ENCODE measurements at places on chromosomes 1 and 21.
A peak's percentile ranks its signal among the peaks of the same experiment; 100 is the strongest.

GRCh38 chr1:197394831-197395608 lies 127.0 kb downstream of the CRB1 start:
- DNase-seq, result no peak

GRCh38 chr21:41761211-41761933 lies 5.5 kb downstream of the RIPK4 start:
- DNase-seq, result peak; percentile 55

GRCh38 chr1:164953815-164954214 lies 394.8 kb downstream of the PBX1 start:
- no peak for DNase-seq

DNA sequence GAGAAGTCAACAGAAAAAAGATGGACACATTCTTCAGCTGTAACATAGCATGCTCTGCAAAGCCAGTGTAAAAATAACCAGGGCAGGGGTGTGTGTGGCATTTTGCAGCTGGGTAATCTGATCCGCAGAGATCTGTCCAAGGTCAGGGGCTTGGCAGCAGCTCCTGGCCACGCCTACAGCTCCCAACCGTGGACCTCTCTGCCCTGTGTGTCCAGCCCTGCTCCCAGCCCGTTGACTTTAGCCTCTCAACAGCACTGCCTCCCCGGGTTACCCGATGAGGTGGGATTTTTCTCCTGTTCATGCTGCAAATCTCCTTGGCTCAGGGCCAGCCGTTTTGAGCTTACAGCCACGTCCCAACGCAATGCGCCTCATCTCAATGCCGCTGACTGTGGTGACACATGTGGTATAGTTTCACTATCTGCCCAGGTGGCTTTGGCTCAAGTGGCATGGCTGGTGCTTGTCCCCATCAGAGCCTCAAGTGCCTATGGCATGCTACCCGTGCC lies 68.1 kb downstream of the VWA5B1 start:
- DNase-seq, result no peak

- DNase-seq, result no peak
Observed at GRCh38 chr1:81428998-81429397, 371.7 kb upstream of the ADGRL2 start.

DNA sequence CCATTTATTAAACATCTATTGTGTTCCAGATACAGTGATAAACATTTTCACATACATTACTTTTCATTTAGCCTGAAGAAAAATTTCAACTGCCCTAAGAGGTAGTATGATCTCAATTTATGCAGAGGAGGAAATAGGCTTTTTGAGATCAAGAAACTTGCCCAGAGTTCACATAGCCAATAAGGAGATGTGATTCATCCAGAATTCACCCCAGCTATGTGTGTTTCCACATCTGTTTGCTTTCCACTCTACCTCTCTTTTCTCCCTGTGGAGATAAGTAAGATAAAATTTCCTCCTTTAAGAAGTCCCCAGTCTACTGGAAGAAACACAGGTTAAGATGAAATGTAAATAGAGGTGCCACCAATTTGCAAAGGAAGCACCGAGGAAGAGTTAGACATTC lies 199.7 kb upstream of the C8B start:
- DNase-seq, result no peak

DNA sequence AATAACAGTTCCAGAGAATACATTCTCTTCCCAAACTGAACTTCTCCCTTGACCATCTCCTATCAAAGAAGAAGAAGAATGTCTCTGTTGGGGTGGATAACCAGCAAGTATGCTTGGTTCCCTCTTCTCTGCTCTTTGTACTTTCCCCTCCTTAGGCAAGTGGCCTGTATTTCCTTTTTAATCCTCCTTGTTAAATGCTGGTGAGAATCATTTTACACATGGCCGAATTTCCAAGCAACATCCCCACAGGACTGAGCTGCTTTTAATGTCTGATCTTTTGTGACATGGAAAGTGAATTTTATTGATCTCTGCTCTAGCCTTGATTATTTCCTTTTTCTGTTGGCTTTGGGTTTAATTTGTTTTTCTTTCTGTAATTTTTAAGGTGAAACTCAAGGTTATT lies 336.7 kb downstream of the DUSP10 start:
- no peak for DNase-seq

- no peak for DNase-seq
Observed at GRCh38 chr21:43343992-43344886, 82.7 kb downstream of the SIK1 start.

- no peak for DNase-seq
Observed at GRCh38 chr1:92752719-92753118, 32.2 kb downstream of the EVI5 start.

DNA sequence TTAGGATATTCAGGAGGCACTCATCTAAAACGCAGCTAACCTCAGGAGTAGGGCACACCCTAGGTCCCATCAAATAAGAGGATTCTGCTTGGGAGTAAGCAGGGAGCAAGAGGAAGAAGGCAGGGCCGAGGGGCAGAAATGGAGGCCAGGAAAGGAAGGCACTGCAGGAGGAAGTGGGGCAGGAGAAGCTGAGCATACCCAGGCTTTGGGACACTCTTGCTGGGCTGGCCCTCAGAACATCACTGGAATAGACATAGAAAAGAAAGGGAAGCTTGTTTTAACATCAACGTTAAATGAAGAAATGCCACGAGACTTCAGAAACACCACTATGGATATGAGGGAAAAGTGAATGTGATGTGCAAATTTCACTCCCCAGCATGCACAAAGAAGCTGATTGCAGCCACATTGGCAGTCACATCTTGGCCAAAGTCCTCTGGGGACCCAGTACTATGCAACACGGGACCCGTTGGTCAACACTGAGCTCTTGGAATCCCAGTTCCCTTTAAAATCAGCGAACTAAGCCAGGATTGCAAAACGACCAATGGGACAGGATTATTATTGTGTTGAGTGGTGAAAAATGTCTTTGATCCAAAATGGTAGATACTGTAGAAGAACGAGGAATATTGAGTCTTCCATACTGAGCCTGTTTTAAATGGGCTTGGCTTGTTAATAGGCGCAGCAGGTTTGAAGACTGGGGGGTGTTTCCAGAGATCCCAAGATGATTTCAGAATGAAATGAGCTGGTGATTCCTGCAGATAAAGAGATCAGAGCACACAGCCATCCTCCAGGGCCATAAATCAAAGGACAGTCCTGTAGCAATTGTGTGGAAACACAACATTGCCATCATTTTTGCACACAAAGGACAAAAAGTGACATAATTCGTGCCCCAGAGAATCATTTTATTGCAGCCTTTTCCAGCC lies 152.4 kb downstream of the TOMM20 start:
- peak; percentile 83 for DNase-seq

GRCh38 chr1:199786695-199787094 lies 240.8 kb upstream of the NR5A2 start:
- no peak for DNase-seq

GRCh38 chr1:53130878-53131589 lies 11.4 kb downstream of the SLC1A7 start:
- DNase-seq, result no peak

- no peak for DNase-seq
Observed at GRCh38 chr21:31846690-31847089, 26.1 kb upstream of the HUNK start.

- no peak for DNase-seq
Observed at GRCh38 chr1:94940738-94941137, 13.8 kb upstream of the CNN3 start.

- DNase-seq, result no peak
Observed at GRCh38 chr1:27427816-27428315, 35.4 kb downstream of the GPR3 start.

DNA sequence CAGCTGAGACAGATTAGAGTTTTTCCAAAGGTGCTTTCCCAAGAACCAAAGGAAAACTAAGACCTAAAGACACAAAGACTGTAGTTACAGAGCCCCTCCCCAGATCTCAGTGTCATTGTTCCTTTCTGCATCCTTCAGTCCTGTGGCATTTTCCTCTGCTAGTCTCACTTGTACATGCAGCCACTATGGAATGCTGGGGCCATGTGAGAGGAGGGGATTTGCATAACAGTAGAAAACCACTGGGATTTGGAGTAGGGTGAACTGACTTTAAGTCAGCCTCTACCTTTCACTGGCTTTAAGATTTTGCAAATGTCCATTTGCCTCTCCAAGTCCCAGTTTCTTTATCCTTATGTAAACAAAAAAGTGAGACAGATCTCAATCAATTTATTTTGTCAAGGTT lies 119.4 kb upstream of the F3 start:
- no peak for DNase-seq

DNA sequence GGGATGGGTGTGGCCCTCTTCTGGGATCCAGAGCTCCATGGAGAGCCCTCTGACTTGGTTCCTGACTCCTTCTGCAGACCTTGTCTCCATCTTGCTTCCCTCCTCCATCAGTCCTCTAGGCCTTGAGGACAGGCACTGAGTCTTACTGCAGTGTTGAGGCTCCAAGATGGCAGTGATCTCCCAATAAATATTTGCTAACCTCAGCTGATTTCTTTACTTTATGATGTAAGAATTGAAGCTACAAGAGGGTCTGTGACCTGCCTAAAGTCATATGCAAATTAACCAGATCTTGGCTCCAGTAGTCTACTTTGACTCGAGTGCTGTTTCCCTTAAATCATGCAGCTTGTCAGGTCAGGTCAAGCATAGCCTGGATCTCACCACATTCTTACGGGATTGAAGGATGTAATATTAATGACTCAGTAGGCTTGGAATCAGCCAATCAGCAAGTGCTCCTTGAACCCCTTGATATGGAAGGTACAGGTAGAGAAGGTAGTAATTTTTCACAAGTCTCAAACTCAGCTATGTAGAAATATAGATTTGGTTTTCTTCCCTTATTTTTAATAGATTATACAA lies 93.0 kb downstream of the CLIC6 start:
- DNase-seq, result no peak

- peak; percentile 12 for DNase-seq
Observed at GRCh38 chr1:169466259-169467230, 19.2 kb downstream of the SLC19A2 start.

DNA sequence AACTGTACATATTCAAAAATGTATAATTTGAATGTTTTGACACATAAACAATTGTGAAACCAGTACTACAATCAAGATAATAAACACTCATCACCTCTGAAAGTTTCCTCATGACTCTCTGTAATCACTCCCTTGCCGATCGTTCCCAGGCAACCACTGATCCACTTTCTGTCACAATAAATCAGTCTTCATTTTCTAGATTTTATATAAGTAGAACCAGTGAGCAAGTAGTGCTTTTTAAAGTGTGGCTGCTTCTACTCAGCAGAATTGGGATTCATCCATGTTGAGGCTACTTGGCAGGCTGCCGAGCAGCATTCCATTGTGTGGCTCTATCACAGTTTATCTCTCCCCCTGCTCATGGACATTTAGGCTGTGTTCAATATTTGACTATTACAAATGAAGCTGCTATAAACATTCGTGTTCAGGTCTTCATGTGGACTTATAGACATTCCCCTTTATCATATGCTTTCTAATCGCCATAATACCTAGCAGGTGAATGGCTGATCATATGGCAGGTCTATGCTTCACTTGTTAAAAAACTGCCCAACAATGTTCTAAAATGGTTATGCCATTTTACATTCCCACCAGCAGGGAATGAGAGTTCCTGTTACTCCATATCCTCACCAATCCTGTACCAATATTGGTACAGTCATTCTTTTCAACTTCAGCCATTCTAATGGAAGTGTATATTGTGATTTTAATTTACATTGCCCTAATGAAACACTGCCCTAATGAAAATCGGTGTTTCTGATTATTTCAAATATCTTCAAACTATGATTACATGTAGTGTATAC lies 20.5 kb downstream of the TEX38 start:
- DNase-seq, result no peak

DNA sequence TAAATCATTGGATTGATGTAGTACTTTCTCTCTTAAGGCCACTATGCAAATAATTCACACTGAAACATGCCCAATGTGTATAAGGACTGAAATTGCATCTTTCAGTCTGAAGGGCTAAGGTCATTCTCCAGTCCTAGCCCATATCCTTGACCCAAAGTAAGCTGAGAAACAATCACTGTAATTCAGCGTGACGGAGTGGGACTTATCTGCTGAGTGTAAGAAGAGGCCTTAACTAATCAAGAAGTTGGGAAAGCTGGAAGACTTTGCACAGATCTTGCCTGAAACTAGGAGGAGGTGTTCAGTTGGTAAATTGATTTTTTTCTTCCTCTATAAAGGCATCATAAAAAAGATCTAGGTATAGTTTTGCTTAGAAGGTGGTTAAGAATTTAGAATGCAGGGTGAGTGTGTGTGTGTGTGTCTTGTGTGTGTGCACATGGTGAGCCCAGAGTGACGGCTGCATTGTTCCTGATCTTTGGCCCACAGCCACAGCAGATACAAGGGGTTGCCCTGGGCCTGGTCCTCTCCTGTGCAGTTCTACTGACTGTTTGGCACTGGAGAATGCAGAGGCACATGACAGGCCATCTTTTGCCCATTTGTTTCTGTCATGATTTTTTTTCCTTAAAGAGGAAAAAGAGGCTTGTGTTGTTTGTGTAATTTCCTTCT lies 13.3 kb upstream of the PPP2R5A start:
- no peak for DNase-seq

DNA sequence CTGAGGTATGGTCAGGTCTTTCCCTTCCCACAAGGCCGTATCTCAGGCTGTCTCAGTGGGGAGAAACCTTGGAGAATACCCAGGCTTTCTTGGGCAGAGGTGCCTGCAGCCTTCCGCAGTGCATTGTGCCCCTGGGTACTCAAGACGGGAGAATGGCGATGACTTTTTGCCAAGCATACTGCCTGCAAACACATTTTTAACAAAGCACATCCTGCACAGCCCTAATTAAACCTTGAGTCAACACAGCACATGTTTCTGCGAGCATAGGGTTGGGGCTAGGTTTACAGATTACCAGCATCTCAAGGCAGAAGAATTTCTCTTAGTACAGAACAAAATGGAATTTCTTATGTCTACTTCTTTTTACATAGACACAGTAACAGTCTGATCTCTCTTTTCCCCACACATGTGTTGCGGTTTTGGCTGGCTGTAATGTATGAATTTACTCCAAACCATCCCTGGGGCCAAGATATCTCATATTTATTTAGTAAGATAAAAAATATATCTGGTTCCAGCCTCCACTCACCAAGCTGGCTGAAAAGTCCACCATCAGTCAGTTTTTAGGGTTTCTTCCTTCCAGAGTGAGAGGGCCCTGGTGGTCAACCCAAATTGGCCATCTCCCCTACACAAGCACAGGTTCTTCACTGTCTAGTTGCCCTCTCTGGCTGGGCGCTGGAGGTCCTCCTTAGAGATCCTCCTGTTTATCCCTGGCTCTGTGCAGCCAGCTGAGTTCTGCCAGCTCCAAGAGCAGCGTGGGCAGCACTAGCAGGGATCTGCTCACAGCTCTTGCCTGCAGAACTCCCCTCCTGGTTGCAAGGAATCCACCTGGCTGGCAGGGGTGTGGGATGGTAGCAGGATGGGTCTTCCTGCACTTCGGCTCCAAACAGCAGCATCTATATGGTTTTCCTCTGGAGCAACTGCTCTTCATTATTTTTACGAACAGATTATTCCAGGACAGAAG lies 2.6 kb downstream of the FAAH start:
- DNase-seq, result no peak

GRCh38 chr1:26375081-26375480 lies 2.5 kb upstream of the ZNF683 start:
- DNase-seq, result no peak
